Renal cortex interstitium (tissue), 15 donors: ENCODE measurements at places on chromosomes 5 and 9.

DNA sequence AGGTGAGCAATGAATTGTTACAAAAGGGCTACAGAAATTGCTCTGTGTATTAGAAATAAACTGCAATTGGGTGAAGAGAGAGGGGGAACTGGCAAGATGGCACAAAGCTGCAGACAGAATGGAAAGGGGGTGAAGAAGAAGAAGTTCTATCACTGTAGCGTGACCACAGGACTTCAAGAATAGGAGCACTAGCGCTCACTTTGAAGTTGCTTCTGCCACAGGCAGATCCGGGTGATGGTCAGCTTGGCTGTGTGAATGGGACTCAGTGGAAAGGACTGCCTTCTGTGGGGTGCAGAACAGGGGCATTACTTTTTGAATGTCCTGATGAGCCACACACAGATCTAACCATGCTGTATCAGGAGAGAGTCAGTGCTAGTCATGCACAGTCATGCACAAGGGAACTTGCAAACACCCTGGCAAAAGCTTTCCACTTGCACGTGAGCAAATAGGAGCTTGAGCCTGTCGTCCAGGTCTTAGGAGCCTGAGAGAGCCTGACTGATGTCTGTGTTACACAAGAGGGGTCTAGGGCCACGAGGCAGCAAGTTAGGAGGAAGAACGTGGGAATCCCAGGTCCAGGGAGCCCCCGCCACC, 16.3 kb downstream of the IL5 start:
- no peak for DNase-seq

DNA sequence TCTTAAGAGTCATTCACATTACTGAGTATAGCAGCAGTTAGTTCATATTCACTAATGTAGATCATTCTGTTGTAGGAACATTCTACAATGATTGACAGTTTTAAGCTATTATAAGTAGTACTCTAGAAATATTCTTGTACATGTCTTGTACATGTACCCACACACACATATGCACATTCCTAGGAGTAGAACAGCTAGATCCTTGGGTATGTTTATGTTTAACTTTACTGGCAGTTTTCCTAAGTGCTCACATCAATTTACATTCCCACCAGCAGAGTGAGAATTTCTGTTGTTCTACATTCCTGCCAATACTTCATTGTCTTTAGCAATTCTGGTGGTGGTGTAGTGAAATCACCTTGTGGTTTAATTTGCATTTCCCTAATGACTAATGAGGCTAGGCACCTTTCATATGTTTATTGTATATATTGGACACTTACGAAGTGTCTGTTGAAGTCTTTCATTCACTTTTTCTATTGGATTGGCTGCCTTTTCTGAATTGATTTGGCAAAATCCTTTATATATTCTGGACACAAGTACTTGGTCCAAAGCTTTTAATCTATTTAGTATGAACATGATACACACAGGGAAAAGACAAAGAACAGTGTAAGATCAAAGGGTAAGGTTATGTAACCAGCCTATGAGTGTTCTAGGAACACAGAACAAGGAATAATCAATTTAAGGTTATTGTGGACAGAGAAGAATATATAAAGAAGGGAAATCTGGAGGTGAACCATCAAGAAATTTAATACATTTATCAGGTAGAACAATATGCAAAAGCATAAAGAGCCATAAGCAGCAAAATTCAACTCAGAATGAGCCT, 95.6 kb downstream of the MLLT3 start:
- DNase-seq = no peak

DNA sequence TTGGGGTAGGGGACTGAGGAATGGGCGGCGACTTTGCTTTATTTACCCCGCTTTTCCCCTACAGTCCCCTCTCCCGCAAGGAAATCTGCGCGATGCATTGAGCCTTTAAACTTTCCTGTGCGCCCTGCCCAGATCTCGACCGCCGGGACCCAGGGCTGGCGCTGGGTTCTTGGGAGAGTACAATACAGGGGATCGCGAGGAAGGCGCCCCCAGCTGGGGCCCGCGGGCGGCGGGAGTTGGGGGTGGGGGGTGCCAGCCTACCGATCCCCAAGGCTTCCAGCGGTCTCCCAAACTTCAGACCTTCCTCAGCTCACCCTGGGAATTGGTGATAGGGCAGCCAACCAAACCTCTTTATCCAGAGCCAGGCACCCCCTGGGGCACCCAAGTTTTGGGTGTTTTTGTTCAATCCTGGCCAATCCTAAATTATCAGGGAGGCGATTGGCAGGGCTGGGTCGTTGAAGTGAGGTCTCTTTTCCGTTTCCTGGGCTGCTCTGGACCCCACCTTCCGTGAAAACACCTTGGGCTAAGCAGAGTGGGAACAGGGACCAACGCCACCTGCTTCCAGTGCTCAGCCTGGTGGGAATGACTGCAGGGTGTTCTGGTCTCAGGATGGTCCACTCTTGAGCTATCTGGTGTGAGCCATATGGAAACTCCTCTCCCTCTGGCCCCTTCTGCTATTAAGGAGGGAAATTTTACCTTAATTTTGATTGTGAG, 51.4 kb upstream of the DAB2IP start:
- no peak for DNase-seq

GRCh38 chr9:109549386-109549785, 51.3 kb upstream of the PTPN3 start:
- no peak for DNase-seq

DNA sequence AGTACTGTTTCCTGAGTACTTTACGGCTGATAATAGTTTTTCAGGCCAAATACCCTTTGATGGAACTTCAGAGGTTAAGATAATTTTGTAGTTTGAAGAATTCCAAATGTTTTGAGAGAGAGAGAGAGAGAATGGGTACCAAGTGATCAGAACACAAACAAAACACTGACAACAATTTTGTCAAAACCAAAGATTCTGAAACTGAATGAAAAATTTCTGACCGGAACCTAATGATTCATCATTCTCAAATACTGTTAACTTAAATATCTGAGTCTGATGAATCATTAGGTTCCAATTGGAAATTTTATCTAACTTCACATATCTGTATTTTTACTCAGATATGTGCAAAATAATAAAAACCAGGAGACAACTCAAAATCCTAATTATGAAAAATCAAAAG, 4.0 kb downstream of the LMBRD2 start:
- DNase-seq = no peak

DNA sequence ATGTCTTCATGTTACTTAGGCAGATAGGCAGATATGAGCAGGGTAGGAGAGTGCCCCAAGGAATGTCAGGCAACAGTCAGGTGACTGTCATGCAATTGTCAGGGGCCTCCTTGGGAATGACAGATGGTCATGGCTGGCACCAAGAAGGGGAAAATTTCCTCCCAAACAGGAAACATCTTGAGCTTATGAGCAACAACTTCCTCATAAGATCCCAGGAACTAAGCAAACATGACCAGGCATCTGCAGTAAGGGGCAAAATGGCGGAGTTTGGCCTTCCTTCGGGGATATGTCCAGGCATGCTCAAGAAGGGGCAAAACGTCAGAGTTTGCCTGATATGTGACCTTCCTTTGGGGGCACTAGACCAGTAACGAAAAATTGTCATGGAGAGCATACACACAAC, 591.8 kb downstream of the PDE4D start:
- no peak for DNase-seq

DNA sequence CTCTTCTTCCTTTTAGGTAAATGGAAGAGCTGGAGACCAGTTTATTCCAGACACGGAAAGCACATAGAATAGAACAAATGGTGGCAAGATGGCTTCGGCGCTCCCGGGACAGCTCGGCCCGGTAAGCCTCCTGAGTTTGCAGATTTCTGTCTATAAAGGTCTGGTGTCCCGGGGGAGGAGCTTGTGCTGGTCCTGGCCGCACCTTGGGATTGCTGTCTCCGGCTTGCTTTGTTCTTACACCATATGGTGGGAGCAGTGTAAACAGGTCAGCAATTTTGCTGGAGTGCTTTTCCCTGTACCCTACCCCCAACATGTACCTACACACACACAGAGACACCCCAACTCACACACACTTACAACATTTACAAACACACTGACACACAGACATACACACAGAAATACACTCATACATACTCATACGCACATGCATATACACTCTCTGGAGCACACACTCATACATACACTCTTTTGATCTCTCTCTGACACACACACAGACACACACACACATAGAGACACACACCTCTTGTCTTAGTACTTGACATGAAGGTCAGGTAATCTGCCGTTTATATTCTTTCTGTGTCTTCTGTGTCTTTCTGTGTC, 42.0 kb downstream of the FRMPD1 start:
- DNase-seq = no peak

- no peak for DNase-seq
These were observed 252.2 kb upstream of the PANK3 start for GRCh38 chr5:168831383-168831782.

- DNase-seq = no peak
These were observed 18.4 kb upstream of the CNTLN start for GRCh38 chr9:17116400-17116837.

- no peak for DNase-seq
These were observed 59.0 kb downstream of the IARS1 start for GRCh38 chr9:92234514-92234913.

DNA sequence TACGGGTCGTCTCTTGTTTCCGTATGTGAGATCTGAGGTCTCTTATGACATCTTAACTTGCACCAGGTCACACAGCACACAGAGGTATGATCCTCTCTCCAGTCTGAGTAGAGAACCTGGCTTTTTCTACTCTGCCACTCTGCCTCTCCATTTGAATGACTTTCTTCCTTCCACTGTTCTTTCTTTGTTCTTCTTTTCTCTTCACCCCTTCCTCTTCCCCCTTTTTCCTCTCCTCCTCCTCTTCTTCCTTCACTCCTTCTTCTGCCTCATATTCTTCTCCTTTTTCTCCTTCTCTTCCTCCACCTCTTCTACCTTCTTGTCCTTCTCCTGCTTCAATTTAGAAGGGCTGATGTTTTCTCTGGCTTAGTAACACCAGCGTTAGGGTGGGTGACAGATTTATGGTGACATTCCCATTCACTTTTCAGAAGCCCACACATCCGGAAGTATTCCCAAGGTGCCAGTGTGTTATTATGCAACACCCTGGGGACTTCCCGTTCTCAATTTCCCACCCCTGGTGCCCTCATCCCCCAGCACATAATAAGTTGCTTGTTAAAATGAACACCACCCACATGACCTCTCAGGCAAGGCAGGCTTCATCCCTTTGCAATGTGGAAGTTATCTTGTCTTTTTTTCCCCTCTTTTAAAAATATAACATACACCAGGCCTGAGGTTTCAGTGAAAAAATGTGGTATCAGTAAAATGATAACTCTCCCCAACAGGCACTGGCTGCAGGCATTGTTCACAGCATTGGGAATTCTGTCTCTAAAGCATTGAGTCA, 122.0 kb downstream of the PAPPA start:
- DNase-seq = no peak

DNA sequence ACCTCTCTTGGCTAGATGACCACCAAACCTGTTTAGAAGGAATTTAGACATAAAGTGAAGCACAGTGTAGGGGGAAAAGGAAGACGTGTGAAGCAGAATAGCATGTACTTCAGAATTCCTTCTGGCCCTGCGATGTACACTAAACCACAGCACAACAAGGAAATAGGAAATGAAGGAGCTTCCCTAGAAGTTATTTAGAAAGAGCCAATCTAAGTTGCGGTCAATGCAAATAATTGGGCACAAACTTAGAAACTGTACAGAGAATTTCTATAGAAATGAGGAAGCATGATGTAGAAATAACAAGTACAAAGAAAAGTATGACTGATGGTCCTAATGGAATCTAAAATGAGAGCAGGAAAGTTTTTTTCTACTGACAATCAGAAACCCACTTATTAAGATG, 41.5 kb downstream of the ANKRD55 start:
- DNase-seq = no peak

GRCh38 chr5:56565283-56565615, 250.1 kb upstream of the MAP3K1 start:
- DNase-seq = no peak

DNA sequence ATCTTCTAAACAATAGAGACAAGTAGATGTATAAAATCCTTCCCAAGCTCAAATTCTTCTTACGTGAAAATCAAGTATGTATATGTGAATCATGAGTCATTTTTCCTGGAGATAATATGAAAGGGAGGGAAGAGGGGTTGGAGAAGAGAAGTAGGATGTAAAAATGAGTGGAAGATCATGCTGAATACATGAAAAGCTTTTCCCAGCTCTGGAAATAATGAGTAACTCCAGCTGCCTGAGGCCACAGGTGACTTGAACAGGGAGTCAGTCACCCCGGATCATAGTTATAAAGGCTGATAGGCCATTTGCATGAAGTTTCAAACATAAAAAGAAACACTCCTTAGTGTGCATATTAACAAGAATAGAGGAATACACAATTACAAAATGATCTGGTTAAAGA, 486.7 kb downstream of the EFNA5 start:
- DNase-seq = no peak

- no peak for DNase-seq
These were observed 7.7 kb downstream of the CCNI2 start for GRCh38 chr5:132754947-132755346.

DNA sequence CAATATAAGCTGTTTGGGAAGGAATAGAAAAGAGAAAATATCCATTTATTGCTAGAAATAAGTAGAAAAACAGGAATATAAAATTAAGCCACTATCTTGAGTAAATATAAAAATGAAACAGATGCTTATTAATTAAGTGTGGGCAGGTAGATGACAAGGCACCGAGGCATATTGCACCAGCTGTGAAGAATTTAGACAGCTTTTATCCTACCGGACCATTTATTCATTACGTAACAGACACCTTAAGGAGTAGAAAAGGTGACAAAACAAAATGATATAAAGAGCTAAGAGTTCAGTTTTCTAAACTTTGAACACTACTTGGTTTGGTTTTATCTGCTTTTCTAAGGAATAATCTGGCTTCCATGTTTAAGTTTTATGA, 404.1 kb downstream of the PTPRD start:
- no peak for DNase-seq

- DNase-seq = peak; percentile 18
These were observed 474 bp downstream of the HMGCR start for GRCh38 chr5:75337366-75338021.

- DNase-seq = no peak
These were observed 68.0 kb upstream of the IRX4 start for GRCh38 chr5:1950708-1951103.

DNA sequence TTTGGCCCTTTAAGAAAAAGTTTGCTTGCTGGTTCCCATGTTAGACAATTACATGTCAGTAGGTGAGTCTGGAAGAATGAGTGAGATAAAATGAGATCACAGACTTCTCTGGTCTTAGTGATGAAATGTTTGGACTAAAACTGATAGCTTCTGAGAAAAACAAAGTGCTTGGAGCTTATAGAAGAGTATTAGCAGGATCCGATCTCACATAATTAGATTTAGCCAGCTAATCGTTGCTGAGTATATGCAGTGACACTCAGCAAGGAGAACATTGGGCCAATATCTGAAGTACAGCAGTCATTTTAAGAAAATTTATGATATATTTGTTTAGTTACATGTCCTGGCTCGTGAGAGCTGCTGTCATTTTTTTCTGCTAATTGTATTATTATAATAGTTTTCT, 135.8 kb downstream of the SNCAIP start:
- DNase-seq = no peak

GRCh38 chr9:89519366-89519805, 21.5 kb upstream of the SEMA4D start:
- DNase-seq = no peak

DNA sequence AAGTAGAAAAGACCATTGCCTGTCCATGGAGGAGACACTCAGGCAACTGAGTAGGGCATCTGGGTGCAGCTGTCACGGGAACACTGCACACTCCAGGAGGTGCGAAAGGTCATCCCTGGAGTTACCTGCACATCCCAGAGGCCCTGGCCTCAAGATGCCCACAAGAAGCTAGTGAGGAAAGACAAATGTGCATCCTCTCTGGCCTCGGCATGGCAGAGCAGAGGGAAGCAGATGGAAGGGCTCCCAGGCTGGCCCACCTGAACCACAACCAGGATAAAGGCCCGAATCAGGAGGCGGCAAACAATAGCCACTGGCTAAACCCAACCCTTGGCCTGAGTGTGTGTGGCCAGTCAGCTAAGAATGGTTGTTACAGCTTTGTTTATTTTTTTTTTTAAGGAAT, 231.7 kb downstream of the SYK start:
- no peak for DNase-seq
